ENCODE measurements at places on chromosomes 11 and 22. TPM values are rescaled to one million over a fixed set of nuclear protein-coding genes. Genes with fewer than 3 reads are reported as not detected.
A peak's percentile ranks its signal among the peaks of the same experiment; 100 is the strongest.

TRIM49 gene
- not detected for total RNA-seq

FBXO7 gene
- 87.2 TPM for total RNA-seq

HEPHL1 gene
- not detected for total RNA-seq

GRCh38 chr11:116791002-116791812 is 472 bp downstream of the APOA5 start:
- peak; percentile 83 for DNase-seq

DNA sequence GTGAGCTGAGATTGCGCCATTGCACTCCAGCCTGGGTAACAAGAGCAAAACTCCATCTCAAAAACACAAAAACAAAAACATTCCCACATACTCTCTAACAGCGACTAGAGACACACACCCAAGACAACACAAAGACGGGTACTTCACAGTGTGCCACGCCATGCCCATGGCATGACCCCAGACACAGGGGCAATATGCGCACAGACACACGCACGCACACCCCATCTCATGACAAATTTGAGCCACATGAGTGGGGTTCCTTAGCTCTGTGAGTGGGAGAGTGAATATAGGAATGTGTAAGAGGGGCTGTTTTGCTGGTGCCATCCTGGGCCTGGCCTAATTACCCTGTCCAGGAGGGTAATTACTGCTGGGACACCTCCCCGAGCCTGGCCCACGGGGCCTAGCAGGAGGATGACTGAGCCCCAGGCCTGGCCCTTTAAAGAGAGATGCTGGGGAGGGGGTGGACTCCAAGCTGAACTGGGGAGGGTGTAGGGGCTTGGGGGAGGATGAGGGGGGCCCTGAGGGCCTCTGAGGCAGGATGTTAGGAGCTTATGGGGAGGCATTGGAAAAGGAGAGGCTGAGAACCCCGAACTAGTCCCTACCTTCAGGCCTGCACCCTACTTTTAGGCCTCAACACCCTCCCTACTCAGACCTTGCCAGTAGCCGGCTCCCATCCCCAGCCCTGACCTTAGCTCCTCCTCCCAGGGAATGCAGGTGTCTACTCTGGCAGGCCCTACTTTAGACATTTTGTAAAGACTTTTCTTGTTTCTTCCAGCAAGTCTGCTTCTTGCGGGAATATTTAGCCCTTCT is 1.5 kb downstream of the LTBP3 start:
- DNase-seq = no peak

DNA sequence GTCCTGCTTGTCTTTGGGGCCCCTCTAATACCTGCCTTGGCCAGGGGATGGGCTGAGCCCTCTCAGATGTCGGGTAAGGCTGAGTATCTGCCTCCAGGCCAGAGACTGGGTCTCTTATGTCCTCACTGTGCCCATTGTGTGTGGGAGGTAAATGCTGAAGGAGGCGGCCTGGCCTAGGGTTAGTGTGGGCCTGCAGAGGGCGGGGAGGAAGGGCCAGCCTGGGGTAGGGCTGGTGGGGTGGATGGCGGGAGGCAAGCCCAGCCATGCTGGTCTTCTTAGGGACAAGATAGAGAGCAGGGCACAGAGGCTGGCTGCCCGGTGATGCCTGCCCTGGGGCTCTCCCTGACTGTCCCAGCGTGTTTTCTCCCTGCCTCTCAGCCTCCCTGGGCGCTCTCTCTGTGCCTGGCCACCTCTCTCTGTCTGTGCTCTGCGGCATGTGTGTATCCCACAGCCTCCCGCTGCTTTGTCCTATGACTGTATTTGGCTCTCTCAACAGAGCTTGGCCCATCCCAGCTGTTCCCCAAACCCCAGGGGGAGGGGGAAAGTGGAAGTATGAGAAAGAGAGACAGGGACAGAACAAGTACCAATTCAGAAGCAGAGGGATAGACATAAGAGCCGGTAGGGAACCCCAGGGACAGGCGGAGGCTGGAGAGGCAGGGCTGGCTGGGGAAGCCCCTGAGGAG is 57.0 kb downstream of the PDE2A start:
- DNase-seq = no peak

DNA sequence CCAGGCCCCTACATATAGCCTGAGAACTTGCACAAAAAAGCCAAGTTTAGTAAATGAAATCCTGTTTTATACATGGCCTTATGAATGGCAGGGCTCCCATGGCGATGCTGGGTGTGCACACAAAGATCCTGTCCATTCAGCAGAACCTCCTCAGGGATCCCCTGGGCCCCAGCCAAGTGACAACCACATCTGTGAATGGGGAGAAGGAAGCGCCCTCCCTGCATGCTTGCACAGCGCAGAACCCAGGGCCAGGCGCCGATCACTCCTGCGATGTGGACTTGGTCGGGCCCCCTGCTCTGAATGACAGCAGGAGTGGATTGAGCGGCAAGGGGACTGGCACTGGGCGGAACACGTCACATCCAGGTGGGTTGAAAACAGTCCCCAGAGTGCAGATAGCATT is 4.5 kb upstream of the CDC42EP2 start:
- DNase-seq = no peak

- no peak for DNase-seq
Measured at GRCh38 chr11:91459840-91460239, 764.8 kb upstream of the FAT3 start.

- DNase-seq = peak; percentile 77
Measured at GRCh38 chr11:123301696-123302400, 106.8 kb upstream of the CLMP start.

GRCh38 chr11:69520186-69520916 is 38.9 kb downstream of the LINC01488 start:
- DNase-seq = no peak

GRCh38 chr11:93089474-93090102 is 108.2 kb downstream of the SLC36A4 start:
- no peak for DNase-seq

GRCh38 chr11:43989162-43989981 is 46.9 kb downstream of the C11orf96 start:
- no peak for DNase-seq

DNA sequence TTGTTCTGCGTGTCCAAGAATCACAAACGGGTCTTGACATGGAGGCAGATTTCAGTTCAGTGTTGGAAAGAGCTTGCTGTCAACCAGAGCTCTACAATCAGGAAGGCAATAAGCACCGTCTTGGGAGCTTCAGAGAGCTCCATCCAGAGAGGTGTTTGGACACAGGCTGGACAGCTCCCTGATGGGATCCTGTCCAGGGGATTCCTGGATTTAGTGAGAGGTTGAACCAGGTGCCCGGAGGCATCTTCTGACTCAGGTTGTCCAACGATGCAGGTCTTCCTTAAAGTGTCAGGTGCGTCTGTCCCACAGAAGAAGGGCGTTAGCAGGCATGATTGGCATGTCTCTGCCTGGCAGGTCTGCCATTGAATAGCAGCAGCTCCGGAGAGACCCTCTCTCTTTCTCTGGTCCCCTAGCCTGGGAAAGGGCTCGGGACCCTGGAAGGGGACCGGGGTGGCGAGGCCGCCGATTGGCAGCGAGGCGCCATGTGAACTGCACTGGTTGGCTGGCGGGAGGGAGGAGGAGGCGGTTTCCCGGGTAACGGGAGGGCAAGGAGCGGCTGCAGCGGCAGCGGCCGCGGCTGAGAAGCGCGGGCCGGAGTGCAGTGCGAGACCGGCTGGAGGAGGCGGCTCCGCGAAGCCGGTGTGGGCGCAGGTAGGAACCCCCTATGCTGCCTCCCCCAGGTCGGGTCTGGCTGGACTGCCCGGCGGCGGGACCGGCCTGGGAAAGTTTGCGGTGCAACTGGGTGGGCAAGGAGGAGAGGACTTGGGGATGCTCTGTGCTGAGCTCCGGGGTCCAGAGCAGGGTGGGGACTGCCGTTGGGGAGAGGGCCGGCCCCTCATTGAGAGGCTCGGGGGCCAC is 104.1 kb upstream of the E2F8 start:
- DNase-seq = peak; percentile 58

DNA sequence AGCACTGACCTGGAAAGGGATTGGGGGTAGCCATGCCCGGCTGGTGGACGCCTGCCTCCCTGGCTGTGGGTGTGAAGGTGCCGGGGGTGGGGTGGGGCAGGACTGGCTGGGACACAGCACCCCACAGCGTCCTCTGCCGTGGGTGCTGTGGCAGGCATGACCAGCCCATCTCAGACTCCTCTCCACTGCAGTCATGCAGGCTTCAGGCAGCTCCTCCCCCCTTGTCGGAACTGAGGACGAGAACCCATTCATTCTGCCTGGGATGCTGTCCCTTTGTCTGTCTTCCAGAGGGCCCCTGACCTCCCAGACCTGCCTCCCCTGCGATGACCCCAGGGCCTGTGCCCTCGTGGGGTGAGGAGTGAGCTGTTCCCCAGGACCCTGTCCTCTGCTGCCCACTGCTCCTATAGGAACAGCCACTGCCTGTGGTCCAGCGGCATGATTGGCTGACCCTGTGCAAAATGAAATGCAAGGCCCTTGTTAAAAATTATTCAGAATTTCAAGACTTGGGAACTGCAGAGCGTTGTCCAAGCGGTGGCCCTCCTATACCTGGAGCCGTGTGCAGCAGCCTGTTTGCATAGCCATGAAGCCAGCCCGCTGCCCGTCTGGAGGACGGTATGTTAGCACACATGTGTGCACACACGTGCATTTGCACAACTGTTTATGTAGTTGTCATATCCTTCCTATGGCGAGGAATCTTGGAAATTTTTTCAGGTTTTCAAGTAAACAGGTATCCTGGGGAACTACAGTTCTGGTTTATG is 1122.3 kb downstream of the BRD1 start:
- no peak for DNase-seq

GRCh38 chr11:78415338-78415737 is 2.3 kb downstream of the GAB2 start:
- DNase-seq = no peak

GRCh38 chr11:125446279-125446678 is 49.8 kb downstream of the FEZ1 start:
- DNase-seq = no peak

- DNase-seq = no peak
Measured at GRCh38 chr11:33706546-33706945, 5.9 kb upstream of the C11orf91 start.

- no peak for DNase-seq
Measured at GRCh38 chr22:46315976-46316375, 19.3 kb downstream of the GTSE1 start.

GRCh38 chr11:1042626-1043562 is 6.4 kb upstream of the MUC6 start:
- DNase-seq = no peak

Data from progenitor cell of endocrine pancreas (in vitro differentiated cells).